ENCODE measurements at places on chromosomes 2 and 18.

GRCh38 chr2:173347305-173348168, 7.1 kb upstream of the CDCA7 start:
- no peak for DNase-seq

DNA sequence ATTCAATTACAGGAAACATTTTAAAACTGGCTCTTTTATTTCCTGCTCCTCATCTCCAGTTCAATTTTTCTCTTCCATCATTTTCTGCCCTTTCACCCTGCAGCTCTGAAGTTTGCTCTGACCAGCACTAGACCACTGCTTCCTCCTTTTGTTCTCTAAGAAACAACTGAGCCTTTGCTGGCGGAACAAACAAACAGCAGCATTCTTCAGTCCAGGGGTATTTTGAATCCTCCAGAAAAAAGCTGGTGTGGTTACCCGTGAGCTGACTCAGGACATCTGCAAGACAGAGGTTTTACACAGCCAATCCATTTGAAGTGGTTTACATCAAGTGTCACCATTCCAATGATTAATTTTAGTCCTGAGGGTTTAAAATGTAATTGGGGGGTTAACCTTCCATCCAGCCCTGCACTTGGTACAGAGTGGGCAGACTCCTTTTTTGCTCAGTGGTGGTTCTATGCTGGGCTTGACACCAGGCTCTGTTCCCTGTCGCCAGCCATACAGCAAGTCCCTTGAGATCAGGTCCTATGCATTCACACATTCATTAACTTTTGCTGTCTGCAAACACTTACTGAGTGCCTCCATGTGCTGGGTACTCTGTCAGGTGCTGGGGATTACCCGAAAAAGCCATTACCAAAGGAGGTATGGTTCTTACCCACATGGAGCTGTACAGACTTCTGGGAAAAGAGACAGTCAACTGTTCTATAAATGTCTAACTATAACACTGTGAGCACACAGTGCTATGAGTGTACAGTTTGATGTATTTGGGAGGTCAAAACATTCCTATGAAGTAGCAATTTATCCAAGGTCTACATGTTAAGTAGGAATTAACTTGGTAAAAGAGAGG, 909.4 kb upstream of the GYPC start:
- DNase-seq, result no peak

DNA sequence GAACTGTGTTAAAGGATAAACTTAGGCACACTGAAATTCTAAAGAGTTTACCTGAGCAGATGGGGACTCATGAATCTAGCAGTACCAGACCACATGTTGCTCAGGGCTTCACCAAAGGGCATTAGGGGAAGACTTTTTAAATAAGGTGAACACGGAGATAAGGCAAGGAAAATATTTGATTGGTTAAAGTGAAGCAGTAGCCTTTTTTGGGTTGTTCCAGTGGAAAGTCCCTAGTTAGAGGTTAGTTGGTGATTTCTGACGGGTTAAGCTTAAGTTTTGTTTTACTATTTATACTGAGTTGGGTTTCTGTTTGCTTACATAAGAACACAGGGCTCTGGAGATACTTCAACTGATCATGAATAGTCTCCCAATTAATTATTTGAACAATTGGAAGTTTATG, 722.5 kb downstream of the SOCS6 start:
- no peak for DNase-seq

- DNase-seq, result no peak
Measured at GRCh38 chr18:67995769-67996168, 479.2 kb upstream of the DSEL start.

- peak; percentile 33 for DNase-seq
Measured at GRCh38 chr2:160229591-160229990, 29.5 kb upstream of the ITGB6 start.

- peak; percentile 63 for DNase-seq
Measured at GRCh38 chr2:203802342-203803052, 65.1 kb upstream of the CTLA4 start.

- DNase-seq, result no peak
Measured at GRCh38 chr18:22394428-22394827, 23.3 kb downstream of the CTAGE1 start.

GRCh38 chr2:112772911-112773475, 8.6 kb upstream of the CKAP2L start:
- DNase-seq, result no peak

DNA sequence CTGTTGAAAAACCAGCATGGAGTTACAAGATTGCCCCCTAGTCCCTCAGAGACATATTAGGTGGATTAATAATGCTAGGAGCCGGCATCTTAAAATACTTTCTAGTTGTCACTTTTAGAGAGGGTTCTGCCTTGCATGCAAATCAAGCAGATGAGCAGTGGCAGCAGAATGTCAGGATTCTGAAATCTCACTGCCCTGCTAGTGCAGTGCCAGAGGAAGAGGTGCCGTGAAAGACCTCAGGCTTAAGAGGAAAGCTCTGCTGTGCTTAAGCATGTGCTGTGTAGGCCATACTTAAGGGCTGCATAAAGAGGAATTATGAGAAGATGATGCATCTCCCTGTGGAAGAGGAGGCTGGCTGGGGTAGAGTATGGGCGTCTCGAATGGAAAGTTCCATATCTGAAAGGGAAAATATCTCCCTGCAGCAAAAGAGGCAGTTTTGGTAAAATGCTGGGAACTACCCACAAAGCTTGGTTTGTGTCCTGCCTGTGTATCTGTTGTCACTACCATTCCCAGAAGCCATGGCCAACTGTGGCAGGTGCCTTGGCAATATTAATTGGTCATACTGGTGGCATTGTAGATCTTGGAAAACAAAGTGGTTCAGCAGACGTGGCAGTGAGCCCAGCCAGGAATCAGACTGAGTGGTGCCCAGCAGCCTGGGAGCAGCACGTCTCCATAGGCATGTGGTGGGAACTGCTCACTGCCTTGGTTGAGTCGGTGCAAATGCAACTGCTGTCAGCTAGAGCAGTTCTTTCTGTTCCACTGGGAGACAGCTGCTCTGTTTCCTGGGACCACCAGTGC, 131.9 kb downstream of the EVA1A start:
- DNase-seq, result no peak
